ENCODE measurements at places on chromosomes 16 and 17.

GRCh38 chr16:1335996-1336395 lies 2.6 kb downstream of the BAIAP3 start:
- DNase-seq = no peak

DNA sequence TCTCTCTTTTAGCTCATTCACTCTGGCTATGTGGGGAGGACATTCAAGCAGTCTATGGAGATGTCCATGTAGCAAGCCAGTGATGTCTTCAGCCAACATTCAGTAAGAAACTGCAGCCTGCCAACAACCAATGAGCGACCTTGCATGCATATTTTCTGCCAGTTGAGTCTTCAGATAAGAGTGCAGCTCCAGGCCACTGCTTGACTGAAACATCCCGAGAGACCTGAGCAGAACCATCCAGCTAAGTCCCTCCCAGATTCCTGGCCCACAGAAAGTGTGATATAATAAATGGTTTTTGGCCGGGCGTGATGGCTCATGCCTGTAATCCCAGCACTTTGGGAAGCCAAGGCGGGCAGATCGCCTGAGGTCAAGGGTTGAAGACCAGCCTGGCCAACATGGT lies 10.5 kb upstream of the C17orf58 start:
- DNase-seq = no peak

GRCh38 chr17:31093866-31094599 lies 744 bp upstream of the NF1 start:
- no peak for DNase-seq

- DNase-seq = no peak
Observed at GRCh38 chr17:31357091-31357490, 34.4 kb upstream of the RAB11FIP4 start.

DNA sequence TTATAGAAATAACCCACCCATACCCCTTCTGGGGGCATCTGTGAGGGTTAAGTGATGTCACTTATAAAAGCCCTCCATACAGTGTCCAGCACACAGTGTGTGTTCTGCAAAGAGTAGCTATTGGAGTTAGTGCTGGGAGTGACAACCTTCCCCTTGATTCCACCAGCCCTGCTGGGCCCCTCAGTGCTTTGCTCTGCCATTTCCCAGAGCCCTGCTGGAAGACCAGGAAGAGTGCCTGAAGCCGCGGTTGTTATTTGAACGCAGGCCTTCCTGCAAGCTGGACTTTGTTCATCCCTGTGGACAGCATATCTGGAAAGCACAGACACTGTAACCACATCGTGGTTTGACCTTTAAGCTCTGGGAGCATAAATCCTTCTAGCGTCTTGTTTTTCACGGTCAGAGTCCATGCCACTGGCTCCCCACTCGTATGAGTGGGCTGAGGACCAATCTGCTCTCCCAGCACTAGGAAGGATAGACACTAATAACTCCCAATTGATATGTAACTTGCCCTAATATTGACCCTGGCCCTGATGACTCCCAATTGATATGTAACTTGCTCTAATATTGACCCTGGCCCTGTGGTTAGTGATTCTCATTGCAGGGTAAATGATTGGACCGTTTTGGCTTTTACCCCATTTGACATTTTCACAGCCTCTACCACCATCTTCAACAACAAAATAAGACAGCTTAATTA lies 297.1 kb upstream of the MAF start:
- DNase-seq = peak; percentile 8

DNA sequence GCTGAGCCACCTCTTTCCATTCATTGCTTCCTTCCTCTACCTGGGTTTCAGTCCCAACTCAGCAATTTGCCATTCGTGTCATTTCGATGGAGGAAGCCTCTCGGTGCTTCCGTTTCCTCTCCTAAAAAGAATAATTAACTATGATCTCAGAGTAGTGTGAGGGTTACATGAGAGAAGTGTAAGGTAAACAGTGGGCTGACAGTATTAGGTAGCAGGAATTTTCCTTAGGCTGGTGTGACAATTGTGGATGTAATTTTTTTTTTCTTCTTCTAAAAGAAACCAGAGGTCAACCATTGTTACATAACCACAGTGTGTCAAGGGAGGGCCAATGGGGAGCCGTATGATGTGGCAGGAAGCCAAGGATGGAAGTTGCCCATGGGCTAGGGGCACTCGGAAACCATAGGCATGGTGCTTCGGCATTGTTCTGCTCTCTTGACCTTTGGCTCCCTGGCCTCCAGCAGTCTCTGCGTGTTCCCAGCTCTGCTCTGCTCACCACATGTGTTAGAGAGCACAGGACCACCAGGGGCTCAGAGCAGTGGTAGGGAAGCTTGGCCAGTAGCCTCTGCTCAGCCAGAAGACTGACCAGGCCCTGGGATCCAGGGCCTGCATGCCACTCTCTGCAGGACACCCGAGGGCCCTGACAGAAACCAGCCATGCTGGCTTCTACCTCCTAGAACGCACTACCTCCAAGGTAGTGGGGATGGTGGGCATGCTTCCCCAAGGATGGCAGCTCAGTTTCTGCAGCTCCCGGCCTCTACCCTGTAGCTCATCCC lies 2.0 kb upstream of the TOP2A start:
- DNase-seq = no peak
